Stimulated activated CD4-positive, alpha-beta T cell treated with anti-CD3 and anti-CD28 coated beads, TNF-alpha, amount 100 ng/mL, for 48 hours (primary cell): ENCODE measurements at places on chromosomes 6 and 20.

GRCh38 chr20:63107449-63108200 is 100.9 kb upstream of the BHLHE23 start:
- no peak for DNase-seq

GRCh38 chr20:57619051-57619831 is 985 bp downstream of the ZBP1 start:
- peak; percentile 64 for DNase-seq

DNA sequence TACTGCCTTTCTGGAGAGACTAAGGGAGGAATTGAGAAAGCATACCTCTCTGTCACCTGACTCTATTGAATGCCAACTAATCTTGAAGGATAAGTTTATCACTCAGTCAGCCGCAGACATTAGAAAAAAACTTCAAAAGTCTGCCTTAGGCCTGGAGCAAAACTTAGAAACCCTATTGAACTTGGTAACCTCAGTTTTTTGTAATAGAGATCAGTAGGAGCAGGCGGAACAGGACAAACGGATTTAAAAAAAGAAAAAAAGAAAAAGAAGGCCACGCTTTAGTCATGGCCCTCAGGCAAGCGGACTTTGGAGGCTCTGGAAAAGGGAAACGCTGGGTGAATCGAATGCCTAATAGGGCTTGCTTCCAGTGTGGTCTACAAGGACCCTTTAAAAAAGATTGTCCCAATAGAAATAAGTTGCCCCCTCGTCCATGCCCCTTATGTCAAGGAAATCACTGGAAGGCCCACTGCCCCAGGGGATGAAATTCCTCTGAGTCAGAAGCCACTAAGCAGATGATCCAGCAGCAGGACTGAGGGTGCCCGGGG is 43.1 kb upstream of the RNF182 start:
- DNase-seq = no peak

GRCh38 chr6:44007818-44008621 is 119.2 kb downstream of the MRPL14 start:
- DNase-seq = no peak

GRCh38 chr6:77470983-77471382 is 7.7 kb upstream of the HTR1B start:
- DNase-seq = no peak

GRCh38 chr20:5663396-5663795 is 86.8 kb upstream of the SHLD1 start:
- DNase-seq = no peak

DNA sequence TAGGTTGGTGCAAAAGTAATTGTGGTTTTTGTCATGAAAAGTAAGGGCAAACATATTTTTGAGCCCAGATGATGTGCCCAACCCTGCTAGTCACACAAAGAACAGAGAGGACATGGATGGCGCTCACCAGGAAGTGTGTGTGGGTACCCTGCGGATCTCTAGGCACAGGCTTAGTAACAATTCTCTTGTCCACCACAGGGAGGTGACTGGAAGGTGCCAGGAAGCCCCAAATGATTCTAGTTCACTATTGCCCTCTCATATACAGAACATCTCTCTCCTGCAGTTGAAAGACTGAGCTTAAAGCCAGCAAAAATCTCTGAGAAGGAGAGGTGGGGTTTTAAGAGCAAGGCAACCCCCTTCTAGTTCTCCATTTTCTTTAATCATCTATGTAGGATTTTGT is 272.1 kb upstream of the TAB2 start:
- DNase-seq = no peak

- DNase-seq = no peak
These were observed 257.7 kb downstream of the BCKDHB start for GRCh38 chr6:80364149-80364548.

DNA sequence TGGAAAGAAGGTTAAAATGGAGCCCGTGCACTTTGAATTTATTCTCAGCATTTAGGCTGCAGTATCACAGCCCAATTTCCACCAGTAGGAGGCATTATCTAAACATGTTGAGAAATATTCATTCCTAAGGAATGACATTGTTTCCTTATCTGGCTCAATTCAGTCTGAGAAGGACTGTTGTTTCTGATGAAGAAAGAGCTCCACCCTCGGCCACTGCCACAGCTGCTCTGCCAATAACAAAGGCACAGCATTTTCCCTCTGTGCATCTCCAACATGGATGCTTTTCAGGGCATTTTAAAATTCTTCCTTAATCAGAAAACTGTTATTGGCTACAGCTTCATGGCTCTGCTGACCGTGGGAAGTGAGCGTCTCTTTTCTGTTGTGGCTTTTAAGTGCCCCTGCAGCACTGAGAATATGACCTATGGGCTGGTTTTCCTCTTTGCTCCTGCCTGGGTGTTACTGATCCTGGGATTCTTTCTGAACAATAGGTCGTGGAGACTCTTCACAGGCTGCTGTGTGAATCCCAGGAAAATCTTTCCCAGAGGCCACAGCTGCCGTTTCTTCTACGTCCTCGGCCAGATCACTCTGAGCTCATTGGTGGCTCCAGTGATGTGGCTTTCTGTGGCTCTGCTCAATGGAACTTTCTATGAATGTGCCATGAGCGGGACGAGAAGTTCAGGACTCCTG is at the start of gene CALHM5:
Gene CALHM5 (plus strand): TSS at position 216 of the 687 bp plus-strand sequence. CDS start 58 bp downstream, at position 274.
- no peak for DNase-seq

GRCh38 chr6:41713159-41713649 is 22.2 kb downstream of the TFEB start:
- no peak for DNase-seq

DNA sequence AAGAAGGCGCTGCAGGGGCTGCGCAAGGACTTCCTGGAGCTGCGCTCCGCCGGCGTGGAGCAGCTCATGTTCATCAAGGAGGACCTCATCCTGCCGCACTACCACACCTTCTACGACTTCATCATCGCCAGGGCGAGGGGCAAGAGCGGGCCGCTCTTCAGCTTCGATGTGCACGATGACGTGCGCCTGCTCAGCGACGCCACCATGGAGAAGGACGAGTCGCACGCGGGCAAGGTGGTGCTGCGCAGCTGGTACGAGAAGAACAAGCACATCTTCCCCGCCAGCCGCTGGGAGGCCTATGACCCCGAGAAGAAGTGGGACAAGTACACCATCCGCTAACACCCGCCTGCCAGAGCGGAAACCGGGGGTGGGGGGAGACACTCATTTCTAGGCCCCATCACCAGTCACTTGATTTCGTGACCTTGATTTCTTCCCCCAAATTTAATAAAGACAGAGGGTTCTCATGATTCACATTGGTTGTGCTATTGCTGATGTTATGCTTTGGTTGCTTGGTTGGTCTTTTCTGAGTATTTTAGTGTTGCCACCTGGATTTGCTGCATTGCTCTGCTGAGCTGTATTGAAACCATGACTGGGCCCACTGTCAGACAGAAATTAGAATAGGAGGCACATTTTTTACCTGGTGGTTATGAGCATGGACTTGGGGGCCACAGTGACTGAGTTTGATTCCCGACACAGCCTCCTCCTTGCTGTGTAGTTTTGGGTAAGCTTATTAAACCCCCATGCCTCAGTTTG is 1.5 kb downstream of the FAM50B start:
- DNase-seq = peak; percentile 29

DNA sequence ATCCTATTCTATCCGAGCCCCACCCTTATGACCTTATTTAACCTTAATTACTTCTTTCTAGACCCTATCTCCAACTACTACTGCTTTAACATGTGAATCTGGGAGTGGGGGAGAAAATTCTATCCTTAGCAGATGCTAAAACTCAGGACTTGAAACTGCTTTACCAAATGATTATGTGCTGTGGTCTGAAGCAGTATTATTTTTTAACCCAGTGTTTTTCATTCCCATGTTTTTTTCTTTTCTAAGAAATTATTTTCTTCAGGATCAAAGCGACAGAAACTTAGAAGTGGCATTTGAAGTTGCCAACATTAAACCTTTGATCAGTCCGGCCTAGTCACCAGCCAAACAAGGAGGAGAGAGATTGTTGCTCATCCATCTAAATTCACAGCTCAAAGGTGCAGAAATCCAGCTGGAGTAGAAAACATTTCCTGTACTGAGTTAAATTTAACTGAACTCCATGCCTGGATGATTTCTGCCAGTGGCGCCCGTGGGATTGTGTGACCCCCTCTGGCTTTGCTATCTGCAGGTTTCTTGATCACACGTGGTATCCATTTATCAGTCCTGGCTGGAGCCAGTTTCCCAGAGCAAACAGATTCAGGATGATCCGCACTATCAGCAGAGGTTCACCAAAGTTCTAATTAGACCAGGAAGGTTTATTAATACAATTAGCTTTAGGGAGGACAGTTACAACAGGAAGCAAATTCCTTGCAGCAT is 300.5 kb downstream of the PLCB1 start:
- no peak for DNase-seq

DNA sequence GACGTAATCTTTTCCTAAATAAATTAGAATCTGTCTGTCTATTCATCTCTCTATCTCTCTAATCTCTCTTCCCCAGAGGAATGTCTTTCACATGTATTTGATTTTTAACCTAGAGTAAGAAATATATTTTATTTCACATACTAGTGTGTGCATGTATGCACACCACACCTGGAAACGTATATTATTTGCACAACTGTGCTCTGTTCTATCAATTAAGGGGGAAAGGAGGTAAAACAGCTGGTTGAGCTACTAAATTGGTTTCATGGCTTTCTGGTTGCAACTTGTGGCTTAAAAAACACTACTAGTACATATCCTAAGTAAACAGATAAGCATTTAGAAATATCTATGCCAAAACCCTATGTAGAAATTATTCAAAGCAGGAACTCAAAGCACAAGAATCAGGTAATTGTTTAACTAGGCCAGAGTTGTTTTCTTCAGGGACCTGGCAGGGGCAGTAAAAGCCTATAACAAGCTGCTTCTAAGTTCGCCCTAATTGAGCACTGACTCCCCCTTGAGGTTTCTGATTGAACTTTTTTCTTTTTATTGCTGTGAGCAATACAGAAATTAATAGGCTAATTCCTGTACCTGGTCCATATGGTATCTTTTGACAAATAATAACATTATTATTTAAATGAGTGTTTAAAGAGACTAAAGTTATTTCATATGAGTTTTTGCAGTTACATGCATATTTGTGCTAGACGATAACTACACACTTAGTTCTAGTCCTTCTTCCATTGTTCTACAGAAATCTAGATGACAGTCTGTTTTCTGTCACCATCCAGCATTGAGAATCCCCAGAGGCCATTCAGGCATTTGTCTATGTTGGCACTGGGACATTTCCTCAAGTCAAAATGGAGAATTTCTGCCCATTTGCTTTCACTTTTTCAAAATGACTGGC is 88.6 kb downstream of the MCHR2 start:
- no peak for DNase-seq
